ENCODE measurements at places on chromosomes 3 and 15.

- DNase-seq = no peak
Observed at GRCh38 chr15:94414916-94415315, 183.6 kb downstream of the MCTP2 start.

- peak; percentile 22 for DNase-seq
Observed at GRCh38 chr15:40277471-40277870, 5.4 kb downstream of the ANKRD63 start.

DNA sequence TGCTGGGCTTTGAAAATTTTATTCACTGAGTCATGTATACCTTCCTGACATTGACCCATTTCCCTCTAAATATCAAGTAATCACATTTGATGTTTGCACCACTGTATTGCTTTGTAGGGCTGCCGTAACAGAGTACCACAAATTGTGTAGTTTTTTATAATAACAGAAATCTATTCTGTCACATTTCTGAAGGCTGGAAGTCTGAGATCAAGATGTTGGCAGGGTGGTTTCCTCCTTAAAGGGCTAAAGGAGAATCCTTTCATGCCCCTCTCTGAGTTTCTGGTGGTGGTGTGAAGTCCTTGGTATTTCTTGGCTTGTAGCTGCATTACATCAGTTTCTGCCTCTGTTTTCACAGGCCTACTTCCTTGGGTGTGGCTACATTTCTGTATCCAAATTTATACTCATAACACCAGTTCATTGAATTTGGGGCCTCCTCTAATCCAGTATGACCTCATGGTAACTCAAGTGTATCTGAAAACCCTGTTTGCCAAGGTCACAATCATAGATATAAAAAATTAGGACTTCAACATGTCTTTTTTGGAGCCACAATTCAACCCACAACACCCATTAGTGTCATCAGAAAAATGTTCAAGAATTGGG lies 29.1 kb upstream of the ST6GAL1 start:
- DNase-seq = no peak

DNA sequence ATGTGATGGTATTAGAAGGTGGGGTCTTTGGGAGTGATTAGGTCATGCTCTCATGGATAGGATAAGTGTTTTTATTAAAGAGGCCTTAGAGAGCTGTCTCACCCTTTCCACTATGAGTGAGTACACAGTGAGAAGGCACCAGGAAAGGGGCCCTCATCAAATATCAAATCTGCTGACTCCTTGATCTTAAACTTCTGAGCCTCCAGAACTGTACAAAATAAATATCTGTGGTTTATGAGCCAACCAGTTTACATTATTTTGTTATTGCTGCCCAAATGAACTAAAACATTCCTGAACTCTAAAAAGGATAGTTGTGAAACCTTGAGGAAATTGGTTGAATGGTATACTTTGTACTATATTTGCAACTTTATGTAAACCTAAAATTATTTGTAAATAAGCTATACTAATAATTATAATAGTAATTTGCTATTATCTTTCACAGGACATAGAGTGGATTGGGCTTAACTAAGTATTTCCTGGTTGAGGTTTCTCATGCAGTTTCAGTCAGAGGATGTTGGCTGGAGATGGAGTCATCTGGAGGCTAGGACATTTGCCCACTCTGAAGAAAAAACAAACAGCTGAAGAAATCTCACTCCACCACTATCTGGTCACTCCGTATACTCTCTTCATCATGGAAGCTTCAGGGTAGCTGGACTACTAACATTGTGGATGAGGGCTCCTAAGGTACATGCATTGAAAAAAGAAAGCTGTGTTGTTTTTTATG lies 1068.6 kb upstream of the CADM2 start:
- DNase-seq = no peak

- DNase-seq = no peak
Observed at GRCh38 chr15:40287968-40288367, 5.1 kb upstream of the ANKRD63 start.

DNA sequence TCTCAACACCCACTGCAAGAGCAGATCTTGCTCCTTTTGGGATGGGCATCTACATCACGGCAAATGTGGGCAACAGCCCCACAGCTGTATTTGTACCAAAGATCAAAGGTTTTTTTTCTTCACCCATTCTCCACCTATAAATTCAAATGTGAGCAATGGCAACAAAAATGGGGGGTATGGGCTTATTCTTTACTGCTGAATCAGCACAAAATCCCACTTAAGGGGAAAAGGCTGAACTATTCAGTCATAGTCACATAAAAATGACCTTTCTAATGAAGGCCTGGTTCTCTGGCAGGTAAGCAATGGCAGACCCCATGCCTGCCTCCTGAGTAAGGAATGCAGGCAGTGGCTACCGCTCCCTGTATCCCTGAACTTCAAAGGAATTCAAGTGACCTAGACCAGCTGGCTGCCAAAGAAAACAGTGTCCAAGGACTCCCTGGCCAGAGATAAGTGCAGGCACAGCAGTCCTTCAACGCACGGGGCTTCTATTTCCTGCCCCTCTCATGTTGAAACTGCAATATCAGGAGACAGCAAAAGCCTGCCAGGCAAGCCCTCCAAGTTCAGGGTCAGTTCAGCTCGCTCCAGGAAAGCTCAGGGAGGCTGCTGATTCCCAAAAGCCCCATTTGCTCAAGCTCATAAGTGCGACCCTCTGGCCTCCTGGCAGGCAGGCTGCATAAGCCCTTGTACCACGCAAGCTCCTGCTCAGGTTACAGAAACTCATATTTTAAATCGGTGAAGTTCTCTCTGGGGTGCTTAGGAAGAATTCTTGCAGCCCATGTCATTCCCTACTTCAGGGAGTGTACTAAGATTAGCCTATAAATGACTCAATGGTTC lies 134.1 kb downstream of the PDZRN3 start:
- DNase-seq = no peak

DNA sequence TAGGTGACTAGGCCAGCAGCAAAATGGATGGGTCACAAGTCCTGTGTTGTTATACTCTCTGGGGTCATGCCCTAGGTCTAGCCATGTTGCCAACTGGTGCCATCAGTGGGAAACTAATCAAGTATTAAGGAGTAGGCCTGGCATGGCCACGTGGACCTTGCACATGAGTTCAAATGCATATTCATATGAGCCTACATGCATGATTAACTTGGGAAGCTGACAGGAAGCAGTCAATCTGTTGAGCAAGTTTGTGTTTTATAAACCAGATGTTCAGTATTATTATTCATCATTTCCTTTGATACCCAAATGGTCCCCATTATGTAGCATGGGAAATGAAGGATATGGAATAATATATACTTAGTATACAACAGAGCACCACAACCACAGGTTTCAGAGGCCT lies 95.0 kb downstream of the LRTM1 start:
- DNase-seq = no peak

- no peak for DNase-seq
Observed at GRCh38 chr3:146543461-146544001, 876 bp downstream of the PLSCR1 start.

DNA sequence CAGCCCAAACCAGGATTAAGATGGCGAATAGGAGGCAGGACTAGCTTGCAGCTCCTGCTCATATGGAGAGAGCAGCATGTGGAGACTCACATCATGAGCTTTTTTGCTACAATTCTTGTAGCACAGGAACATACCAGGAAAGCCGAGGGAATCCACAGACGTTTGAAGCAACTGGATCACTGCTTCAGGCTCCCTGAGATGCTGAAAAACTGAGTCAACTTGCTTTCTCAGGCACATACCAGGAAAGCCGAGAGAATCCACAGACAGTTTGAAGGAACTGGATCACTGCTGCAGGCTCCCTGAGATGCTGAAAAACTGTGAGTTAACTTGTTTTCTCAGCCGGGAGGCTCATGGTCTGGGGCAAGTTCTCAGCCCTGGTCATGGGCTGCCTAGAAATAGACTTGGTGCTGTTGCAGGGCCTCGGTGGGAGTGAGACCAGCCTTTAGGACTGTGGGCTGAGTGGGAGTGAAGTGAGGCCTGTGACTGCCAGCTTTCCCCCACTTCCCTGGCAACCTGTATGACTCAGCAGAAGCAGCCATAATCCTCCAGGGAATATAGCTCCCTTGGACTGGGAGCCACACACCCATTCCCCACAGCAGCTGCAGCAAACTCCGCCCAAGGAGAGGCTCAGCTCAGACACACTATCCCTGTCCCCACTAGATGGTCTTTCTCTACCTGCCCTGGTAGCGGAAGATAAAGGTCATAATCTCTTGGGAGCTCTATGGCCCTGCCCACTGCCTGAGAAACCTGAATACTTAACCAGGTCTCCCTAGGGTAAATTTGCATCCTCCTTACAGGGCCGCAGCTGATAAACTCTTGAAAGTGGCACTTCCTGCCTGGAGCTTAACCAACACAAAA lies 51.9 kb upstream of the PFN2 start:
- no peak for DNase-seq

GRCh38 chr3:138849222-138849940 lies 14.7 kb upstream of the PIK3CB start:
- DNase-seq = no peak

DNA sequence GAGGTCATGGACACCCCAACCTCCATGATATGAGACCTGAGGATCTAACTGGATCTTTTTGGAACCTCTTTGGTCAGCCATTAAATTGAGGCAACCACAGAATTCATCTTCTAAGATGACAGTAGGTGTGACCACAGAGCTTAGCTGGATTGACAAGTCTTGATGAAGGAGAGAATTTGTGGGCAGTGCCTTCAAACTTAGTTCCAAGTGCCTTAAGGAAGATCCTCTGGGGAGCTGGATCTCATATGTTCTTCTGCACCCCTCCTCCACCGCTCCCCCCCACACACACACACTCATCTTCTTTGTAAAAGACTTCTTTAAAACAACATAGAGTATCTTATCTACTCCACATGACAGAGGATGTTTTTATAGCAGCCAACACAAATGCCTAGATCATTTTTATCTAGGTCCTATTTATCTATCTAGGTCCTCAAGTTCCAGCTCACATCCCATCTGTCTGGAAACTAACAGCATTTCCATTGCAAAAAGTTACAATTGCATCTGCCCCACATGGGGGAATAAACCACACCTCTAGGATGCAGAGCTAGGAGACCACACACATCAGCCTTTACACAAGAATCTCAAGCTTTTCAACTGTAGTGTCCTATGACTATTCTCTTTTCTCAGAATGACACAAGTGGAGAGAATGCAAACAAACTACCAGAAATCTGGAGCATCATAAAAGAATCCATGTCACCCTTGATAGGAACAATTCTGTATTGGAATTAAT lies 37.4 kb downstream of the WWTR1 start:
- DNase-seq = no peak

- no peak for DNase-seq
Observed at GRCh38 chr15:66765478-66766281, 63.6 kb downstream of the SMAD6 start.

DNA sequence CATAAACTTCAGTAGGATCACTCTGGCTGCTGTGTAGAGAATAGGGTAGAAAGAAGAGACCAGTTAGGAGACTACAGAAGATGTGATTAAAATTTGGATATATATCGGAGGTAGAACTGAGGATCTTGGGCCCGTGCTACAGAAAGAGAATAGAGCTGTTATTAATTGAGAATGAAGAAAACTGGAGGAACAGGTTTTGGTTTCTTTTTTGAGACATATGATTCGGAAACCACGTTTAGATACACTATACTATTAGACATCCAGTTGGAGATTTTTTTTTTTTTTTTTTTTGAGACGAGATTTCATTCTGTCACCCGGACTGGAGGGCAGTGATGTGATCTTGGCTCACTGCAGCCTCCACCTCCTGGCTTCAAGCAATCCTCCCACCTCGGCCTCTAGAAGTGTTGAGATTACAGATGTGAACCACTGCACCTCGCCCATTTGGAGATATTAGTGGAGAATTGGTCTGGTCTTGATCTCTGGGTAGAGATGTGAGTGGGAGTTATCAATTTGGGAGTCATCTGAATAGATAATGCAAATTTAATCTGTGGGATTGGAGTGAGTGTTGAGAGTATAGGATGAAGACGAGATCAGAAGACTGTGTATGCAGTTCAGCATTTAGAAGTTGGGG lies 50.9 kb downstream of the TCF12 start:
- no peak for DNase-seq

DNA sequence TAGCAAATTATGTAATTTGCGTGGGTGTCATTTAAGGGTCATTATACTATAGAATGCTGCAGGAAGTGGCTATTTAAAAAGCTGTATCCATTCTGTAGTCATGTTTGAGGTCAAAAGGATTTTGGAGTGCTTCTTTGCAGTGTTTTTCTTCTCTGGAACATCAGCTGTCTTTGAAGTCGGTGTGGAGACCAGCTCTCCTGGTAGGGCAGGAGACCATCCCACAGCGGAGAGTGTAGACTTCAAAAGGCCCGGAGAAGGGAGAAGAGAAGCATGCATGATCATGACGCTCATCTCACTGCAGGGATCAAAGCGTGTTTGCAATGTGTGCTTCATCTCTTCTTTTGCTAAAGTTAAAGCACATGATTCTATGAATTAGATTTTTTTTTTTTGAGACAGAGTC lies 19.9 kb downstream of the PXK start:
- DNase-seq = peak; percentile 32

DNA sequence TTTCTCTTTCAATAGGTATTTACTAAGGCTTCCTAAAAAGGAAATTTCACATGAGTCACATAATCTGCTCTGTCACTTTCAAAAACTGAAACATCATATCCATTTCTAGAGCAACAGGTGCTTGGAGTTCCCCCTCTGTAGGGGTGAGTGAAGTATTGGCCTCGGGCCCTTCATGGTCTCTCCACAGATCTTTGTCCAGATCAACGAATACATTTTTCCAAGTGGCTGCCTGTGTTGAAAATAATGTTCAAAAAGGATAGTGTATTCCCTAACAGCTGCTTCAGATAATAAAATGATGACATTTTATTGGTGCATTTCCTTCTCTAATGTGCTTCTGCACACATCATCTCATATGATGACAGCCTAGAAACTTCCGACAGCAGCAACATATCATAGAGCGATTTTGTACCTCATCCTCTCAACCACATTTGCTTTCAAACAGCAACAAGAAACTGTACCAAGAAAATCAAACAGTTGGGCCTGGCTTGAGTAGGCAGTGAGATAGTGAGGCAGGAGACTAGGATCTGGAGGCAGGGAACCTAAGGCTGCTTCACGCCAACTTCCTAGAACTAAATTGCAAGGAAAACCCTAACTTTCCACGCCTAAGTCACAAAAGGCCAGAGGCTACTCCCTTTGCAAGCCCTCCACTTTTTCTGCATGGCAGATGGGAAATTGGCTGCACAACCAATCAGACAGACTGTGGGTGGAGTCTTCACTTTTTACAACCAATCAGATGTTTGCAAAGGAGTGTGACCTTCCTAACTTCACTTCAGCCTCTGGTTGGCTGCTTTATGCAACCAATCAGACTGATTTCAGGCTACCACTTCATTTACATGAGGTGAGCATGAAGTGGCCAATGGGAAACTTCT lies 340.2 kb downstream of the LRRC3B start:
- DNase-seq = no peak

DNA sequence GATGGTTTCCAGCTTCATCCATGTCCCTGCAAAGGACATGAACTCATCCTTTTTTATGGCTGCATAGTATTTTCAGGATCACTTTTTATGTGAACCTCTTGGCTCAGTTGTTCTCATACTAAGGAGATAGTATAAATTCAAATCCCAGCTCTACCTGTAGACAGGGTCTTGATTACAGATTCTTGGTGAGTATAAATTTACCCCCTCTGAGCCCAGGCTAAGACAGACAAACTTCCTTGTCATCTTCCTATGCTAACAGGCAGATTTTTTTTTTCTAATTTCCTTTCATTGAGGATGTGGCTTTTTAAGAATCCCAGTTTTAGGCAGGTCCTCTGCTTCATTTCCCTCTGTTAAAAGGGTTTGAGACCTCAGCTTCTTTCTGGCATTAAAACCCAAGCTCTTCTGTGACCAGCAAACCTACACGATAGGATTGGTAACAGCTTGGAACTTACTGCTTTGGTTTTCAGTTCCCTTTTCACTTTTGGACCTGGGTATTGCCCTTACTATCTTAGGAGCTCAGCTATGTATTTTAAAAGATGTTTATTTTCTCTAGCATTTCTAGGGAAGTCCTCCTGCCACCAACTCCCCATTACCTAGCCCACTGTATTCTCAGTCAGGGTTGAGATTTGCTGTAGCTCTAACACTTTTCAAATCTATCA lies 72.5 kb downstream of the VPS8 start:
- DNase-seq = no peak

All from DND-41 (cell line).